T-helper 17 cell (primary cell): ENCODE measurements at places on chromosomes 16 and 17.

- no peak for DNase-seq
These were observed 14.8 kb downstream of the ERN1 start for GRCh38 chr17:64115043-64115698.

DNA sequence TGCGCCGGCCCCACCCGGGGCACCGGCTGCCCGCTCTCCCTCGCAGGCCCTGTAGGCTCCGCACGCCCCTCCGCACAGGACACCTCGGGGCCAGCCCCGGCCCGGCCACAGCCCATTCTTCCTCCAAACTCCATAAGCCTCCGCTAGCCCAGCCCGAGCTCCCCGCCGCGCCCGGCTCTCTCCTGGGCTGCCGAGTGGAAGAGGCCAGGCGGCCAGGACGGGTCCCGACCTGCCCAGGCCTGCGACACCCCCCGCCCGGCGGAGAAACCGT, 397 bp downstream of the NCOR1 start:
- DNase-seq: no peak

DNA sequence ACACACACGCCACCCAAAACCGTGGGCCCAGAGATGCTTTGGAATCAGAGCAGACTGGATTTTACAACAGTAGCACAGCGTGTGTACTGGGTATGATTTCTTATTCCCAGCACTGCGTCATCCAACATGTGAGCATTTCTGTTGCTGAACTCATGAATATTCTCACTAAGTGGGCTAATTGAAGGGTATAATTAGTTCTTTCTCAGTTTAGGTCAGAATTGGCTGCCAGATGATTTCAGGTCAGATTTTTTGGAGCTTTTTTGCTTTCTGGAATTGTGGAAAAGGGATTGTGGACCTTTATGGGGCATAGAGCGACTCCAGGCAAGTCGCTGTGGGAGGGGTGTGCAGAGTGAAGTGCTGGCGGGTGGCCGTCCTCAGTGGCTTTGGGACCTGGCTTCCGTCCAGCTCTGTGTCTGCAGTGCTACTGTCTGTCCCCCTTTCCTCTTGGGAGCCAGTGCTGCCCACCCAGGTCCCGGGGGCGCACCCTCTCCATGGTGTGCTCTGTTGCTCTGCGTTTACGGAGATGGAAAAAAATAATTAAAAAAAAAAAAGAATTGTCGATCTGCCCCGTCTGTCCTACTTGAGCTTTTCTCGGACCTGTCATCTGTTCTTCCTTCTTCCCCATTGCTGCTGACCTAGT, 25.0 kb downstream of the FOXK2 start:
- DNase-seq: no peak

DNA sequence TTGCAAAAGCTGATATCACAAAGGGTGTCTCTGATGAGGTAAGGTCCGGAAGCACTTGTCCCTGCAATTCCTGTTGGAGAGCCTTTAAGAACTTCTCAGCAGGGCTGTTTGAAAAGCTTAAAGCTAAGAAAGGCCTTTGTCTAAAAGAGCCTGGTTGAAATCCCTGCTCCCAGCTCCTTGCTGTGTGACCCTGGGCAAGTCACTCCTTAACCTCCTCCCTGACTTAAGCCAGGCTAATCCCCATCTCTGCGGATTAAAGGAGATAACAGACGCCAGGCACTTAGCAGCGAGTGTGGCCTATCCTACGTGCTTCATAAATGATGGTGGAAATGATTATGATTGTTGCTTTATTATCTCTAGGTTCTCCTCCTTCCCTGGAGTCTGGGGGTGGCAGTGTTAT, 368.0 kb upstream of the RBFOX1 start:
- no peak for DNase-seq

GRCh38 chr17:78962345-78962983, 17.3 kb downstream of the LGALS3BP start:
- no peak for DNase-seq

- DNase-seq: no peak
These were observed 43.4 kb downstream of the METRNL start for GRCh38 chr17:83122834-83123233.

DNA sequence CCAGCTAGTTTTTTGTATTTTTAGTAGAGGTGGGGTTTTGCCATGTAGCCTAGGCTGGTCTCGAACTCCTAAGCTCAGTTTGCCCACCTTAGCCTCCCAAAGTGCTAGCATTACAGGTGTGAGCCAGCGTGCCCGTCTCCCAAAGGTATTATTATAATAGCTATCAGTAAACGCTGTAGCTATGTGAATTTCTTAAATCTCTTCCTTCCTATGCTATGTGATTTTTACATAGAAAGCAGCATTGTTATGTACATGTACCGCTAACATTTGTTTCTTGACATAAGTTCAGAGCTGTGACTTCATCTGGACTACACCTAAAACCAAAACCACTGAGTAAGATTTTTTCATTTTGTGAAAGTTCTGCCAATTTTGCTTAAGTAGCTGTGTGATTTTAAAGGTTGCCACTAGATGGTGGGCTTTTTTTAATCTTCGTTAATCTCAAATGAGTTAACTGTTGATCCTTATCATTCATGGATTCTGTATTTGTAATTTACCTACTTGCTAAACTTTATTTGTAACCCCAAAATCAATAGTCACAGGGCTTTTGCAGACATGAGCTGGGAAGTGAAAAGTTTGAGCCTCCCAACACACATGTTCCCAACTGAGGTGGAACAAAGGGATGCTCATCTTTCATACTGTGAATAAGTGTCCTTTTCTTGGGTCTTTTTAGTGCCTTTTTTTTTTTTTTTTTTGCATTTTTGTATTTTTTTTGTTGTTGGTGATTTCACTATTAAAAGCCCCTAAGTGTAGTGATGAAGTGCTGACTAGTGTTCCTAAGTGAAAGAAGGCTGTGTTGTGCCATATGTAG, 21.9 kb downstream of the PRKAR1A start:
- DNase-seq: no peak

- no peak for DNase-seq
These were observed 8.9 kb downstream of the TLE7 start for GRCh38 chr16:71432906-71433305.
